ENCODE measurements at places on chromosomes 3 and 15.

GRCh38 chr3:72661115-72661457, 187.2 kb downstream of the SHQ1 start:
- no peak for DNase-seq

DNA sequence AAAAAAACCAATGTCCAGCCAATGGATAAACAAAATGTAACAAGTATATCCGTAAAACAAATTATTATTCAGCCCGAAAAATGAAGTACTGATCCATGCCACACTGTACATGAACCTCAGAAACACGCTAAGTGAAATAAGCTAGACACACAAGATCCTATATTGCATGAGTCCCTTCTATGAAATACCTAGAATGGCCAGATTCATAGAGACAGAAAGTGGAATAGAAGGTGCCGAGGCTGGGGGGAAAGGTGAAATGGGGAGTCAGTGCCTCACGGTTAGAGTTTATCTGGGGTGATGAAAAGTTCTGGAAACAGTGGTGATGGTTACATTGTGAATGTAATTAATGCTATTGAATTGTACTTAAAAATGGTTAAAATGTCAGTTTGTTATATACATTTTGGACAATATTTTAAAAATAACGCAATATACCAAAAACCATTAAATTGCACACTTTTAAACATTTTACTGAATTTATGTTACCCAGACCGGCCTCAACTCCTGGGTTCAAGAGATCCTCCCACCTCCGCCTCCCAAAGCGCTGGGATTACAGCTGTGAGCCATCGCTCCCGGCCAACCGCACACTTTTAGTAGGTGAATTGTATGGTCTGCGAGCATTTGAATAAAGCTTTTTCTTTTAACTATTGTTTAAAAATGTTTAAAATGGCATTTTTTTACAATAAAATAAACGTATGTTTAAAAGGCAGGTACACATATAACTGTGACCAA, 2.1 kb downstream of the RNF168 start:
- DNase-seq = no peak

DNA sequence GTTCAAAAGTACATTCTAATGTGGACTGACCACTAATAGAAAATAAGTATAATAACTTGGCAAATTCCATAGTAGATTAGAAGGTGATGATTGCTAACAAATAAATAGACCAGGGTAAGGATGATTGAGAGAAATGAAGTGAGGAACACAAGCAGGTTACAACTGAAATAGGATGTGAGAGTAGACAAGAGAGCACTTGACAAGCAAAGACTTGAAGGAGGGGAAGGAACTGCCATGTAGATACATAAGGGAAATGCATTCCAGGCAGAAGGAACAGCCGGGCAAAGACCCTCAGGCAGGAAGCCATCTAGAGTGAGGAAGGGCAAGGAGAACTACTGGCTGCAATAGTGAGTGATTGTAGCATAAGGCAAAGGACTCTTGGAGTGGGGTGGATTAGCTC, 5.0 kb downstream of the PLA1A start:
- DNase-seq = no peak

GRCh38 chr3:169660709-169661360, 2.7 kb downstream of the MECOM start:
- DNase-seq = no peak

DNA sequence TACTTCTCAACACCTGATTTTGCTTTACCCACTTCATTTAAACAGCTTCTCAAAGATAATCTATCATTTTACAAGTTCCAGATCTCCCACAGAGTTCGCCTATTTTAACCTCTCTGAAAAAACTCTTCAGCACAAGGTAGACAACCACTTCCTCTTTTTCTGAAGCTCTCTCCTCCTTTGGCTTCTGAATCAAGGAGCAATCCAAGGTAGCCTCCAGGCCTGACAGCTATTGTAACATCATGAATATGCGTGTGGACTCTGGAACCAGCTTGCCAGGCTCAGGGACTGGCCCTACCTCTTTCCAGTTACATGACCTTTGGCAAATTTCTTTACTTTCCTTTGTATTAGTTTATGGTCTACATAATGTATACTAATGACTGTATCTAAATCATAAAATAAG, 405.9 kb upstream of the ZNF385D start:
- no peak for DNase-seq

All from T-helper 2 cell (primary cell).